AG04450 (cell line): ENCODE measurements at places on chromosomes 7 and 10. TPM values are rescaled to one million over a fixed set of nuclear protein-coding genes. Genes with fewer than 3 reads are reported as not detected.

The TCF7L2 gene
- 6.3 and 7.7 TPM in 2 replicates for polyA plus RNA-seq

The DYDC2 gene
- not detected in 2 replicates for polyA plus RNA-seq

The MBLAC1 gene
- 0.55 and 0.56 TPM in 2 replicates for polyA plus RNA-seq

- DNase-seq: no peak
These were observed 30.4 kb upstream of the BMPER start for GRCh38 chr7:33874943-33875342.

DNA sequence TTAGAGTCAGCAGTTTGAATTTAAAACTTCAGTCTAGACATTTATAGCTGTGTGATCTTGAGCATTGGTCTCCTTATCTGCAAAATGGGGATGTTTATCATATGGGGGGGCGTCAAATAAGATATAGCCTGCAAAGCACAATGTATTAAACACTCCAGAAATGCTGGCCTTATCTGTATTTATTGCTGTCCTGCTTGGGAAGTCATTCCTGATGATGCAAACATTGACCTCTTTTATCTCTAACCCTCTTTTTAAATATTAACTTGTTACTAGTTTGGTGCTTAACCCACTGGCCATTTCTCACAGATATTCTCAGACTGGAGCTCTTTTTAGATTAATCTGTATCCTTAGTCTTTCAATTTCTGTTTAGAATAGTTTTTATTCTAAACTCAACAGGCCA is 13.2 kb downstream of the MRPS33 start:
- no peak for DNase-seq

DNA sequence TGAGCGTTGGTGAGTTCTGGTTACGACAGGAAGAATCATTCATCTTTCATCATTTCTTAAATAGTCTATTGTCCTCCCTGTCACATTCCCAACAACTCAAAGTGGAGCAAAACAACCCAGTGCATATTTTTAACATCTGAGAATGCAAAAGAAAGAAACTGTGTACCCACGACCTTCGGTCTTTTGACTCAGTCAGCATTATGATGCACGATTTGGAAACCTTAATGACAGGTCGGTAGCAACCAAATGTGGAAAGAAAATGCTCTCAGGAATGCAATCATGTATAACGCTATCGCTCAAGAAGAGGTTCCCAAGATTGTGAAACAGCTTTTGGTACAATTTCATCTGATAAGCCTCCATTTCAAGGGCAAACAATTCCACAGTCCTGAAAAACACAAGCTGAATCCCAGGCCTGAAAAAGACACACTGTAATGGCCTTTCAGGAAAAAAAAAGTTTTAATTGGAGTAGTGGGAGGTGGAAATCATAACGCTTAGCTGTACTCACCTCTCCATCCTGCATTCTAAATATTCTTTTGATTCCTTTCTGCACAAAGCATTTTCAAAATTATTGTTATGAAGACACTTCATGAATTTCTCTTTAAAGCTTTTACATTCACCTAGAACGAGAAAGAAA is 2.6 kb downstream of the COX19 start:
- DNase-seq: no peak
